CD4-positive, alpha-beta T cell treated with Interleukin-21 for 1 hour (primary cell): ENCODE measurements at places on chromosomes 2 and 18.

- no peak for DNase-seq
Measured at GRCh38 chr18:31793531-31793930, 32.9 kb upstream of the SLC25A52 start.

GRCh38 chr2:191396794-191397193, 151.6 kb downstream of the MYO1B start:
- no peak for DNase-seq

GRCh38 chr2:130813722-130814121, 23.0 kb upstream of the ARHGEF4 start:
- no peak for DNase-seq

DNA sequence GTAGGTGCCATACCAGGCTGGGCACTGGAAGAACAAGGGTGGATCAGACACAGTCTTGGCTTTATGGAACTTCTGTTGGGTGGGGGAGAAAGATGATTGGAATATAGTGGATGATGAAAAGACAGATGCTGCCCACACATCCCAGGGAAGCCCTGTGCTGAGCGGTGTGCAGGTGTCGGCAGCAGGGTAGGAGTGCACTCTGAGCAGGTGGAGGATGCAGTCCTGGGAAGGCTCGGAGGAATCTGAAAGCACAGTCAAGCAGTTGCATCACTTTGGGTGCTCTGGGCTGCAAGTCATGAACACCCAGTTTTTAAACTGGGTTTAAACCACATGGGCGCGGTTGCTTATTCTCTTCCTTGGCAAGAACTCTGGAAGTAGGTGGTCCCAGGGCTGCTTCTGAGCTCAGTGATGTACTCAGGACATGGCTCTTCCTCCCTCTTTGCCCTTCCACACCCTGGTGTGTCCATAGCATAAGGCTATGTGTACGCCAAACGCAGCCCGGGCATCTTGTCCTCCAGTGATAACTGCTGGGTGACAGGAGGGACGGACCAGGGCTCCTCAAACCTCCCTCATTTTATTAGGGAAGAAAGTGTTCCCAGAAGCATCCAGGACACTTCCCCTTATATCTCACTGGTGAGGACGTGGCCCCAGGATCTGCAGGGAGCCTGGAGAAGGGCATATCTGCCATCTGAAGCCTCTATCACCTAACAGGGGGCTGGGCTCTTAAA, 84.0 kb downstream of the SH3RF3 start:
- no peak for DNase-seq

DNA sequence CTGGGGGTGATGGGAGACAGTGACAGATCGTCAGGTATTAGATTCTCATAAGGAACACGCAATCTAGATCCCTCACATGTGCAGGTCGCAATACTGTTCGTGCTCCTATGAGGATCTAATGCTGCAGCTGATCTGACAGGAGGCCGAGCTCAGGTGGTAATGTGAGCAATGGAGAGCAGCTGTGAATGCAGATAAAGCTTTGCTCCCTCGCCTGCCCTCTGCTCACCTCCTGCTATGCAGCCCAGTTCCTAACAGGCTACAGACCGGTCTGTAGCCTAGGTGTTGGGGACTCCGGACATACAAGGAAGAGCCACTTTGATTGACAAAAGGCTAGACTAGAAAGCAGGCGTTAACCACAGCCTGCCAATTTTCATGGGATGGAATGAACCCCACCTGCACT, 183.6 kb upstream of the TMEM200C start:
- no peak for DNase-seq

GRCh38 chr2:201180010-201180409, 2.9 kb upstream of the CASP10 start:
- no peak for DNase-seq

DNA sequence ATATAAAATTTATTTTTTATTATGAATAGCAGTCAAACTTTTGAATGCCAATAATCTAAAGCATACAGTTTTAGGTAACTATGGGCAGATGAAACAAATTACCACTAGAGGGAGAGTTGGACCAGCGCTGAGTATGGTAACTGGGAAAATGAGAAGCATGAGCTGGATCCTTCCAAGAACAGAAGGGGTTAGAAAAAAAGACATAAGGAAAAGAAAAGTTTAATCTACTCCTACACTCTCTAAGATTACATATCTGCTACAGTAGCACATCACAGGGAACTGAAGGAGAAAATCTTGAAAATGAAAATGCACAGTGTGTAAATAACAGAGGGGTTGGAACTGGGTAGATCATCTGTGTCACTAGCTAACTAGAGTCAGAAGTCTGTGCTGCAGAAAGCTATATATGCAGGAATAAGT, 15.5 kb downstream of the REG3G start:
- no peak for DNase-seq

DNA sequence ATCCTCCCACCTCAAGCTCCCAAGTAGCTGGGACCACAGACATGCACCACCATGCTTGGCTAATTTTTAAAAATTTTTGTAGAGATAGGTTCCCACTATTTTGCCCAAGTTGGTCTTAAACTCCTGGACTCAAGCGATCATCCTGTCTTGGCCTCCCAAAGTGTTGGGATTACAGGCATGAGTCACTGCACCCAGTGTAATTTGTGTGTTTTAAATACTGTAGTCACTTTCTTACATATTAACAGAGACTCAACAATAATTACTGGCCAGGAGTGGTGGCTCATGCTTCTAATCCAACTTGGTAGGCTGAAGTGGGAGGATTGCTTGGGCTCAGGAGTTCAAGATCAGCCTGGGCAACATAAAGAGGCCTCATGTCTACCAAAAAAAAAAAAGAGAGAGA, 293.0 kb downstream of the RDH14 start:
- DNase-seq = no peak

- peak; percentile 23 for DNase-seq
Measured at GRCh38 chr2:217222309-217222910, 362.5 kb upstream of the TNP1 start.

GRCh38 chr2:33437815-33438214, 38.6 kb upstream of the RASGRP3 start:
- DNase-seq = no peak

- DNase-seq = no peak
Measured at GRCh38 chr2:151337643-151338042, 19.7 kb upstream of the TNFAIP6 start.

DNA sequence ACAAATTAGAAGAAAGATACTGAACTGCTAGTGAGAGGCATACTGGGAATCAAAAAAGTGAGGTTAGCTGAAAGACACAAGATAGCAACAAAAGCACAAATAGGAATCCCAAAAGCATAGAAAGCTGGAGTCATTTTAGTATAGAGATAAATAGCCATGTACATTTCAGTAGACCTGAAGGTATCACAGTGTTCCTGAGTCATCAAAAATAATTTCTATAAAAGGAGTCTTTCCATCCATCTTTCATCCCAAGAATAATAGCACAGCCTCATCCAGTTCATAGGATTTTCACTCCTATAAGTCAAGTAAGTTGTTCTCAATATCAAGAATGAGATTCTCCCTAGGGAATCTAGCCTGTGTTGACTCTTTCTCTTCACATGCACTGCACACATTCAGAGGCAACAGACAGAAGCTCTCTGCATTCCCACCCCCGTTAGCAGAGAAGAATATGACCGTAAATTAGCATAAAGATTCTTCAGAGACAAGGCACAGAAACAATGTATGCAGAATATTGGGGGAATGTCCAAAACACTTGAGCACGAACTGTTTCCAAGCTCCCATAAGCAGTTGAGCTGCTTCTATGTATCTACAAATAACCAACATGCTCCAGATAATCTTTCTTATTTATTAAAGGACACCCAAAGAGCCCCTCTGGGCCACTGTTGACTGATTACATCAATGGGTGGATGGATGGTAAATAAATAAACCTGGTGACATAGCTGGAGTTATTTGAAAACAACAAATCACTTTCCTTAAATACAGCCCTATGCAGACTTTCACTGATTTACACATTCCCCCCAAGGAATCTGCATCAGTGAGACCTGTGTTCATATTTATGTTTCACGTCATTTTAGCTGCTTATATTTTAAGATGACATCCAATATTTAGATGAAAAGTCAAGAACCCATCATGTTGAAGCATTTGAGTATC, 174.5 kb upstream of the PKDCC start:
- no peak for DNase-seq

GRCh38 chr18:41113885-41114482, 841.0 kb upstream of the PIK3C3 start:
- no peak for DNase-seq

DNA sequence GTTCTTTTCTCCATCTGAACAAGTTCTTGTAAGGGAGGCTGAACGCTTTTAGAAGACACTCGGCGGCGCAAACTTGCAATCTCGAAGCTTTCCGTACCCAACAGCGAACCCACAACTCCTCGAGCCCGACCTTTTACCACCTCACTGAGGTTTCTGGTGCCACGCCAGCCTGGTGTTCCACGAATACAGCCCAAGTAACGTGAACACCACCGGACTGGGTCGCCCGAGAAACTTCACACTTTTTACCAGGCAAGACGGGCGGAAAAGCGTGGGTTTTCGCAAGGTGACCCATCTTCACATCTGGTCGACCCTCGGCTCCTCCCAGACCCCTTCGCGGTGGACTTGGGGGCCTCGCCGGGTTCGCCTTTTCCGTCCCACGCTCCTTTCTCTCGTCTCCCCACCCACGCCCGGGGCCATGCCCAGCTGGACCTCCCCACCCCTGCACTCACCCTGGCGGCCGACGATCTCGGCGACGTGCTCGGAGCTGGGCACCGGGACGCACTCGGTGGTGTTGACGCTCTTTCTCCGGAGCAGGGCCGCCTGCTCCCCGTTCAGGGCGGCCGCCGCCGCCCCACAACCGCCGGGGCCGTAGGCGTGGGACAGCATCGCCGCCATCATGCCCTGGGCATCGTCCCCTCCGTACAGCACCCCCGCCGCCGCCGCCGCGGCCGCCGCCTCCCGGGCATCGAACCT, 1.2 kb downstream of the MEX3C start:
- DNase-seq = peak; percentile 51

DNA sequence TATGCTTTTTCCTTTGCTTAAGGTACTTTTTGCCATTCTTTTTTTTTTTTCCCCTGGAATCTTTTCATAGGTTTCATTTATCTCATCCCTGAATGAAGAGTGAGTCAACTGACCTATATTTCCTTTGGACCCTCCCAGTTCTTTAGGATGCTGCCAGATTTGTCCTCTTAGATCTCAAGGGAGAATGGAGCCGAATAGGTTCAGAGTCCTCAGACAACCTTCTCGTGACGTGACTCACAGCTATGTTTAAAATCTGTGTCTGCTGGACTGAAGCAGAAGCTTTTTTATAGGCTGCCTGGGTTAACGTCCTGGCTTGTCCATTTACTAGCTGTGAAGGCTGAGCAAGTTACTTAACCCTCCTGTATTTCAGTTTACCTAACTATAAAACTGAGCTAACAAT, 358.6 kb downstream of the DLGAP1 start:
- DNase-seq = no peak

DNA sequence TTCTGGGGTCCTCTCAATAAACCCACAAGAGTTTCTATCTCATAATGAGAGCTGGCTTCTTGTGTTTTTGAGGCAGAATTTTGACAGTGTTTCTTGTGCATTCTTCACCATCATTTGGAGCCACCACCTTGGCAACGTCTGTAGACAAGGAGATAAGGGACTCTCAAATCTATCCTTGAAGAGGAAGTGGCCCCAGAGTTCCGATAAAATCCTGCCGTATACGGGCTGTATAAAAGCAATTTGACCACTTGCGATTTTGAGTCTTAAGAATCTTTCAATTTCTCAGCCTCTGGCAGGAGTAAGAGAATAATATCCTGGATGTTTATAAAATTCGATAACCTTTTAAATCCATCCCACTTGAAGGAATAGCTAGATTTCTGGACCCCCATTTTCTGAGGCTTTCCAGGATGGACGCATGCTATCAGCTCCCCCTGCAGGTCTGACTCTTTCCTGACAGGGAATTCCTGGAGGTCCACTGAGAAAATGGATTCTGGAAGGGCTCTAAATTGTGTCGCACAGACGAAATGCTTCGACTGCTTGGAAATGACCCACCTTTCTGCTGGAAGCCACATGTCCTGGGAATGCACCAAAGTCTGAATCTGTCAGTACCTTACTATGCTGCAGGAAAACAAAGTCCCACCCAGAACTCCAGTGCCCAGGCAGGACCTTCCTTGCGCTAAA, 54.1 kb downstream of the E2F6 start:
- DNase-seq = peak; percentile 4

- DNase-seq = no peak
Measured at GRCh38 chr2:157815421-157815820, 60.7 kb downstream of the ACVR1 start.

DNA sequence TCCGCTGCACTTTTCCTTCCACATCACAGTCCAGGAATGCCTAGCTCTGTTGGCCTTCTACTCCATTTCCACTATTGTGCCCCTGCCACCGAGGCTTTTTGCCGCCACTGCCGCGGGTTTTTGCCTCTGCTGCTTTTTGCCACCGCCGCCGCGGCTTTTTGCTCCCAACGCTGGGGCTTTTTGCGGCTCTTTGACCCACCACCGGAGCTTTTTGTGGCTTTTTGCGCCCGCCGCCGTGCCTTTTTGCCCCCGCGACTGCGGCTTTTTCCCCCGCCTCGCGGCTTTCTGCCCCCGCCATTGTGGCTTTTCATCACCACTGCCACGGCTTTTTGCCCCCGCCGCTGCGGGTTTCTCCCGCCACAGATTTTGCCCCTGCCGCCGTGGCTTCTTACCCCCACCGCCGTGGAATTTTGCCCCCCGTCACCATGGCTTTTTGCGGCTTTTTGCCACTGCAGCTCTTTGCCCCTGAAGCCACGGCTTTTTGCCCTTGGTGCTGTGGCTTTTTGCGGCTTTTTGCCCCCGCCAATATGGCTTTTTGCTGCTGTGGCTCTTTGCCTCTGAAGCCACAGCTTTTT, 2798.7 kb upstream of the TEKT4 start:
- no peak for DNase-seq

DNA sequence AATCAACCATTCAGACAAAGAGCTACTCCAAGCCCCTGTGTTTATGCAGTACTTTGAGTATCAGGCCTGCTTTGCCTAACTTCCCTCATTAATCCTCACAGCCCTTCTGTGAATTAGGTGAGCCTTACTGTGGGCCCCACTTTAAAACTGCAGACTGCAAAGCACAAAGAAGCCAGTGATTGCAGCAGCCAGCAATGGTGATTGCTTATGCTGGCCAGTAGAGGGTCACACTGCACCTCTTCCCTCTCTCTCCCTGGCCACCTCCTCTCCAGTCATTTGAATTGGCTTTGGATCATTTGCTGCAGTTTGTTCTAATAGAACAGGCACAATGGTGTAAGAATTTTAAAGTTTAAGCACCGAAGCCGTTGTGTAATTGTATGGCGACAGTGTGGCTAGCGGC, 229.9 kb downstream of the AGPS start:
- no peak for DNase-seq
